GM06990 (cell line): ENCODE measurements at places on chromosomes 6 and 20.

GRCh38 chr6:52417675-52418111 lies 2.4 kb upstream of the EFHC1 start:
- no peak for DNase-seq

GRCh38 chr6:112228480-112229332 lies 25.7 kb downstream of the LAMA4 start:
- no peak for DNase-seq

DNA sequence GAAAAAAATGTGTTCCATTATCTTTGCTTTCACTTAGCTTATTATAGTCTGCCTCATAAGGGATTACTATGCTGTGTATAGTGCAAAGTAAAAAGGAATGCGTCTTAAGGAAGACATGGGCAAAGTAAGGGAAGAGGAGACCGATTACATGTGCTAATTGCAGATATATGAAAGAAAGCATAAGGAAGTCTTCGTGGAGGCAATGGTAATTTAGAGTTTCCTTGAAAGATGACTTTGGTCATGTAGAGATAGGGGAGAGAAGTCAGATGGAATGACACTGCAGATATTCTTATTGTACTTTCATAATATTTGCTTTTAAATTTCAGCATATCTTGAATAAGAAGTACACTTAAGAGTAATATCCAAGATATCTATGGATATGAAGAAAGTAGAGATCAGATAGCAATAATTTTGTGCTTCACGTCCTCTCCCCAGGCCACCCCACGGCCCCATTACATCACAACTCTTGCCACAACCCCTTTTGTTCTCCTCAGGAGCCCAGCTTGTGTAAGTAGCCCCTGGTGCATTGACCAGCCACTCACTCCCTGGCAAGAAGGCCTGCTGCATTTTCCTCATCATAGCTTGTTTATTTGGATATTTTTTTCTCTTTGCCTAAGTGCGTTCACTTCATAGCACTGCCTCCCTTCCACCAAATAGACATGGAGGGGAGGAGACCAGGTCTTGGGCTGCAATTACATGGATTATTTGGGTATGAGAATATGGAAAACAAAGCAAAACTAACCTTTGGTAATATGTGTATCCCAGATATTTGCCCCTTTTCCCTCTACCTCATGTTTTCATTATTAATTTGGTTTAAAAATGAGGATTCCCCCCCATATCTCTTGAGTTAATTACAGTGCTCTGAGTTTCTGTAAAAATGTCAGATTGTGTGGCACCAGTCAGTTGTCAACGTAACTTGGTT lies 30.7 kb upstream of the COL10A1 start:
- no peak for DNase-seq

DNA sequence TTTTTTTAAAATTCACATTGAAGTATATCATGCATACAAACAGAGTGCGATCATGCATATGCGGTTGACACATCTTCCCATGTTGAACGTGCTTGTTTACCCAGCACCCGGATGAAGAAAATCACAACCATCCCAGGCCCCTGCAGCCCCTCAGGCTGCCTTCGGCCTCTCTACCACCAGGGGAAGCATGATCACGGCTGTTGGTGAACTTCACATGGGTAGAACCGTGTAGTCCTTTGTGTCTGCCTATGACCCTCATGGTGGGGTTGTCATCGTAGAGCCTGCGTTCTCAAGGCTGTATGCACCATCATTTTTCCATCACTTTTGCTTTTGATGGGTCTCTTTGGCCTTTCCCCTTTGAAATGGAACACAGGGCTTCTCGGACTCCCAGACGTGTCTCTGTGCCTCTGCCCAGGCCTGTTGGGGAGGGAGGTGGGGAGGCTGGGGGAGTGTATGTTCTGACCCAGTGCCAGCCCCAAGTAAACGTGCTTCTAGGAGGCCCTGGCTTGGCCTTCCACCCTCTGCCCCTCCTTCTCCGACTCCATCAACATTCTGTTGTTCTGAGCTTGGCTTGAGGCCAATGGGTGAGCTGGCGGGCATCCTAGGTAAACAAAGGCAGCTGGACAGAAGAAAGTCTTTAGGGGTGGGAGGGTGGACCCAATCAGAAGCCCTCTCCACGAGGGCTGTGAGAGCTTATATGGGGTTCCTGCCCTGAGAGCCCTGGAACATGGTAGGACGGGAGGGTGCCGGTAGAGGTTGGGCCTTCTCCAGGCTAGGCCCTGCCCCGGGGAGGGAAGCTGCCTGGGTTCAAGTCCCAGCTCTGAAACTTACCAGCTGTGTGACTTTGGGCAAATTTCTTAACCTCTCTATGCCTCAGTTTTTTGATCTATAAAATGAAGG lies 39.7 kb downstream of the TGM2 start:
- no peak for DNase-seq

DNA sequence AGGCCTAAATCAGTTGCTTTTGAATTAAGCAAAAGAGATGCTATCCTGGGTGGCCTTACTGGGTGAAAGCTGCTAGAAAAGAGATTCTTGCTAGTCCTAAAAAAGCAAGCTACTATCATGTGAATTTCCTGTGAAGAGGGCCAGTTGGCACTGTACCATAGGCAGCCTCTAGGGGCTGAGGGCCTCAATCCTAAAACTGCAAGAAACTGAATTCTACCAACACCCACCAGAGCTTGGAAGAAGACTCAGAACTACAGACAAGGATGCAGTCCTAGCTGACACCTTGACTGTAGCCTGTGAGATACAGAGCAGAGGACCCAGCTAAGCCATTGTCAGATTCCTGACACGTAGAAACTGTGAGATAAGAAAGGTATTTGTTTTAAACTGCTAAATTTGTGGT lies 24.5 kb downstream of the CLIC5 start:
- no peak for DNase-seq

DNA sequence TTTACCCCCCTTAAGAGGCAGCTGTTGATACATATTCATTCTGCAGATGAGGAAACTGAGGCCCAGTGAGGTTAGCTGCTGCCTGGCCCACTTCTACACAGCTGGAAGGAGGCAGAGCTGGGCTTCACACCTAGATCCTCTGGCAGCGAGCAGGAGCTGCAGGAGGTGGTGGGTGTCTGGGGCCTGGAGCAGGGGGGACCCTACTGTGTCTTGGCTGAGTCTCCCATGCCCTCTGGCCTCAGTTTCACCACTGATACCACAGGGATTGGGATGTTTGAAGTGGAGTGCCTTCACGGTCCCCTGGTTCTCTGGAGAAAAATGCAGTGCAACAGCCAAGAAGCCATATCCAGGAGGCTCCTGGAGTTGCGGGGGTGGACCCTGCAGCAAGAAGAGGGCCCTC lies 8.2 kb upstream of the BPIFA2 start:
- no peak for DNase-seq

- peak; percentile 18 for DNase-seq
Observed at GRCh38 chr6:64255000-64255399, 619.4 kb downstream of the PHF3 start.

GRCh38 chr20:9395971-9396370 lies 118.4 kb upstream of the LAMP5 start:
- no peak for DNase-seq

- no peak for DNase-seq
Observed at GRCh38 chr20:2469991-2470422, 582 bp downstream of the SNRPB start.

- peak; percentile 77 for DNase-seq
Observed at GRCh38 chr6:3226481-3227362, 731 bp downstream of the TUBB2B start.

DNA sequence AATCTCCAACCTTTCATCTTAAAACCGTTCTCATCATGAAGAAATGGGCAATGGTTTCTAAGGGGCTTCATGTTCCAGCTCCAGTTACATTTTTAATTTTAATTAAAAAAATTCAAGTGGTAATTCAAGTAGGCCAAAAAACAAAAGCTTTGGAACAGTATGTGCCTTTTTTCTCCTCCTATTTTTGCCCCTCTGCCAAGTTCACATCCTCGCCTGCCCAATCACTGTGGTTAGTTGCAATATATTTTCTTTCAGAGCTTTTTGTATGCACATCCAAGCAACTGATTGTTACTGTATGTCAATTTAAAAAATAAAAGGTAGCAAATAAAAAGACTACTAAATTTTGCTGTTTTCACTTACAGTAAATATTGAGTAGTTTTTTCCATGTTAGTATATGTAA lies 99.8 kb upstream of the B3GAT2 start:
- no peak for DNase-seq

GRCh38 chr6:56714982-56715456 lies 72.3 kb upstream of the DST start:
- no peak for DNase-seq

DNA sequence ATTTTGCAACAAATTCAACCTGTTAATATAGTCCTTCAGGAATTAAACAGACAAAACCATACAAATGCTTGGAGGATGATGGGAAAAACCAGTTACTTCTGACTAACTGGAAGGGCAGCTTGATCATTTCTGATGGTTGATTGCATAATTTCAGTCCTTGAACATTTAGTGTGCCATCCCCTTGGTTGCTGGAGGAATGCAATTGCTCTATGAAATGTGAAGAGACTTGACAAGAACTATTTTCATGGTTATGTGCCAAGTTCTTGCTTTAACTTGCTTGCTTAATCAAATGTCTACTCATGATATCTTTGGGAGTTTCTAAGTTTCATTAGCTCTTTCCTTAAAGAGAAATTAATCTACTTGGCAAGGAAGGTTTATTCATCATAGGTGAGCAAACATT lies 45.2 kb downstream of the ANKEF1 start:
- DNase-seq = no peak

DNA sequence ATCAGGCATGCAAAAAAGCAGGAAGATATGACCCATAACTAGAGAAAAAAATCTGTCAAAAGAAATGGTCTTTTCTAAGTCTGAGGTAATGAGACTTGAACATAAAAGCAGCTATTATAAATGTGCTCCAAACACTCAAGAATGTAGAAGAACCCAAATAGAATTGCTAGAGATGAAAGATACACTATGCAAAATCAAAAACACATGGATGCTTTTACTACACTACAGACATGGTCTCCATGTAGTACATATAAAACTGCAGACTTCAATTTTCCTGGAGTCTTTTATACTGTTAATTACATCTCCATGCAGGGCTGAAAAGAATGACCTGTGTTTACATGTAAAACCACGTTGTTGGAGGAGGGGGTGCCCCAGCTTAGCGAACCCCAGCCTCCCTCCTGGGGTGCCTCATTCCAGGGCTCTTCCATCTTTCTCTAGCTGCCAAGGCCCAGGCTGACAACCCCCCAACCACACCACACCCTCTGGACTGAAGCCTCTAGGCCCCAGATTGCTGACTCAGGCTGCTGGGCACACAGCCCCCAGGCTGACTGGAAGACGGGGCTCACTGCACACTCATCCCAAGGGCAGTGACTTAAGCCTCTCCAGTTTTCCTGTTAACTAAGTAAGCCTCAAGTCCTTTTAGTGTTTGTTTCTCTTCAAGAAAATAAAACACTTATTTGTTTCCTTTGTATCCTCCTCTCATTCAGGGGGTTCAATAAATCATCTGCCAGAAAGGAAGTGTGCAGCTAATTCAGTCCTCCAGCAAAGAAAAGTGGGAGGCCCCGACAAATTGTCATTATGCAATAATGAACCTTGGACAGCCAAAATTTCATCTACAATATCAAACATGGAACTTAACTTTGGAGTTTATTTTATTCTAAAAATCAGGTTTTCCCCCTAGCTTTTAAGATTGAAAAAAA lies 26.0 kb upstream of the PLAGL1 start:
- DNase-seq = no peak

GRCh38 chr20:51966296-51966971 lies 164.1 kb upstream of the SALL4 start:
- peak; percentile 9 for DNase-seq

DNA sequence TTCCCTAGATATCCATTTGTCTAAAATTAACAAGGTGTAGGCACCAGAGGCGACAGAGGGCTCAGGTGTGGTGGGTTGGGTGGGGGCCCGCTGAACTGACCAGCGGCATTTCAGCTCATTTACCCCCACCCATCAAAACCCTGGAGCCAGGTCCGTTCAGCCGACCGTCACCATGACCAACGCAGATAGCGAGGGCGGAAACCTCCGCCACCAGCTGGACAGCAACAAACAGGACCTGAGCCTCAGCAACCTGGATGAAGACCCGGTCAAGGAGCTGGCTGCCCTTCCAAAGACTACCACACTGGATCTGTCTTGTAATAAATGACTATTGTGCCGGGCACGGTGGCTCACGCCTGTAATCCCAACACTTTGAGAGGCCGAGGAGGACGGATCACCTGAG lies 120.8 kb upstream of the LGSN start:
- no peak for DNase-seq

- peak; percentile 33 for DNase-seq
Observed at GRCh38 chr6:111837641-111838500, 35.4 kb downstream of the FYN start.

DNA sequence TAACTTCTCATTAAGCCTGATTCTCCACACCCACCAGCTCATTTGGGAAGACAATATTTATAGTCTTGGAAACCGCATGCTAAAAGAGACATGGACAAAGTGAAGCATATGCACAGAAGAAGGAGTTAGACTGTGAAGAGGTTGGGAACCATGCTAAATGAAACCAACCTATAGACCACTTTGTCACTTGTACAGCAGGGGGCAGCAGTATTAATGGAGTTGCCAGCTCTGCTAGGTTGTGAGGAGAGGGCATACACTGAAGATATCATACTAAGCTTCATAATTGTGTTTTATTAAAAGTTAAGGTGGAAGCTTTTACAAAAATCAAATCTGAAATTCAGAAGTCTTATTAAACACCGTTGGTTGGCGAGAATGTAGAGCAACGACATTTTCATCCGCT lies 38.3 kb upstream of the HMGCLL1 start:
- no peak for DNase-seq

DNA sequence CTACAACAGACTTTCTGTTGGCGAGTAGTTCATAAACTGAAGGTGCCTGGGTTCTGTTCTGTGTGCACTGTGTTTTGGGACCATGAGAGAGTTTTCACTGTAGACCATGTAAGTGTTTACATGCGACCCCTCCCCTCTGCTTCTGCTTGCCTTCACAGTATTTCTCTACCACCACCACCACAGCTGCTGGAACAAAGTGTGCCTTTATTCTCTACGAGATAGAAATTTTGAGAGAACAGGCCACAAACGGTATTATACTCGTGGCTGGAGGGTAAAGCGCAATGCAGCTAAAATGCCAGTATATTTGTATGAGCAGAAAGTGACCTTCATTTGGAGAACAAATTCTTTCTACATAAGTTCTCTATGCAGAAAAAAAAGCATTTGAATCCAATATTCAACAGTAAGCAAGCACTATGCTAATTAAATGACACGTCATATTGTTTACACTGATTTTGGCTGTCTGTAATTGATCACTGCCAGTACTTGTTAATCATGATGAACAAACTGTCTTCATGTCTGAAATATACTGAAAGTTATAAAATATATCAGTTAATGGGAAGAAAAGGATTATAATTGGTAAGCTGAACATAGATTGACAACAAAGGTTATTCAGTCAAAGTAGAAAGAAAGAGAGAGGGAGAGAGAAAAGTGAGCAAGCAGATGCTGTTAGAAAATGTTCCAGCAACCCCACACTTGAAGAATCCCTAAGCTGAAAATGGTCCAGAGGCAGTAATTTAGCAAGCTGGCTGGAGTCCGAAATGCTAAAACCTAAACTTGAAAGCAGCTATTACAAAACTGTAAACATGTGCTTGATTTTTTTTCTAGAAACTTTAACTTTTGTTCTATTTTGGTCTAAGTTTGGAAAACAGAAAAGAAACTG lies 8.8 kb downstream of the CLDN20 start:
- no peak for DNase-seq

GRCh38 chr6:9225441-9225871 lies 790.1 kb upstream of the SLC35B3 start:
- no peak for DNase-seq
